ENCODE measurements at places on chromosomes 1 and 21.

DNA sequence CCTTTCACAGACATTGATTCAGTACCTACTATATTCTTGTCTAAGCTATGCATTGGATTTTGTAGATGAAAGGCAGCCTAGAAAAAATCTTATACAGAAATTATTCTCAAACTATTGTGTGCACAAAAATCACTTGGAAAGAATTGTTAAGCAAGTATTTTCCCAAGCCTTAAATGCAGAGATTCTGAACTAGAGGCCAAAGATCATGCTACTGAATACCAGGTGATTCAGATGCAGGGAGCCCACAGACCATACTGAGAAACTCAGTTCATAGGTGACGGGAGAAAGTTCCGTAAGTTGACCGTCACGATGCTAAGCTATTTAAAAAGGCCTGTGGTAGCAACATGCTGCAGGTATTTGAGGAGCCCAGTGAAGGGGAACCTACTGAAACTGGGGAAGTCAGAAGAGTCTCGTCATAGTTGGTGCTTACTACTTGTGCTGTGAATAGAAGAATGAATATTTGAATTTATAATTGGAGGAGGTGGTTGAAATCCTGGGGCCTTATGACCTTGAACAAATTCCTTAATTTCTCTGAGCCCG is 150.8 kb downstream of the NFIA start:
- no peak for DNase-seq

DNA sequence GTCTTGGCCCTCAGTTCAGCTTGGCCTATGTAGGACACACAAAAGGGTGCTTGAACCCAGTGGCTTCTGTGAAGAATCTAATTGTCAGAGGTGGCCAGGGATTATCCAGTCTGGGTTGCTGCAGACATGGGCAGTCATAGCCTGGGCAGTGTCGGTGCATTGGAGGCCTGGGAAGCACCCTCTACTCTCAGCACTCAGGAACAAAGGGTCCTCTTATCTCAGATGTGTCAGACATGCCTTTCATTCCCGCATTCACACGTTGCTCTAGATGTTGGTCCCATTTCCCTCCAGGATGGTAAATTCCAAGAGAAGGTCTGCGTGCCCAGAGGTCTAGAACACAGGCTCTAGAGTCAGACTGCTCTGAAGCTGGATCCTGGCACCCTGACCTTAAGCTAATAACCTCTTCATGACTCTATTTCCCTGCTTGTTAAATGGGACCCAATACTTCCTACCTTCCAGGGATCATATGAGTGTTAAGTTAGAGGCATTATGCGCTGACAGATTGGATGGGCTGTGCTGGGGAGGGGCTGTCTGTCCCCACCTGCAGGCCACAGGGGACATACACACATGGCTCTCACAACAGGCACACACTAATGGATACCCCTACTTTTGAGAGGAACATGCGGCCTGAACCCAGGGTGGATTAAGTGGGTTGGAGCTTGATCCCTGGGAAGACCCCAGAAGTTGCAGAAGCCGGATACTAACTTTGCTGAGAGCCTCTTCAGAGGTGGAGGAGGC is 16.5 kb upstream of the EDN2 start:
- DNase-seq: no peak

GRCh38 chr21:30463713-30464112 is 16.5 kb downstream of the KRTAP19-1 start:
- DNase-seq: no peak

DNA sequence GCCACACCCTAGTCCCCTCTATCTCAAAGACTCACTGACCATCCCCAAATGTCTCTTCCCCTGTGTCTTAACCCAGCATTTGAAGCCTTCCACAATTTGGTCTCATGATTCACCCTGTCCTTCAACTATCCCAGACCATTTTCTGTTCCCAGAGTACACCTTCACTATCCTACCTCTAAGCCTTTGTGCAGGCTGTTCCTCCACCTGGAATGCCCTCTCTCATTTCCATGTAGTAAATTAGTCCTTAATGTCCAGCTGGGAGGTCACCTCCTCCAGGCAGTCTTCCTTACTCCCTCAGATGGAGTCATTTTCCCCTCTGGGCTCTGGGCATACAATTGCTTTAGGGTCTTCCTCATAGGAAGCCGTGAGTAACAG is 31.1 kb upstream of the EPB41 start:
- DNase-seq: no peak

DNA sequence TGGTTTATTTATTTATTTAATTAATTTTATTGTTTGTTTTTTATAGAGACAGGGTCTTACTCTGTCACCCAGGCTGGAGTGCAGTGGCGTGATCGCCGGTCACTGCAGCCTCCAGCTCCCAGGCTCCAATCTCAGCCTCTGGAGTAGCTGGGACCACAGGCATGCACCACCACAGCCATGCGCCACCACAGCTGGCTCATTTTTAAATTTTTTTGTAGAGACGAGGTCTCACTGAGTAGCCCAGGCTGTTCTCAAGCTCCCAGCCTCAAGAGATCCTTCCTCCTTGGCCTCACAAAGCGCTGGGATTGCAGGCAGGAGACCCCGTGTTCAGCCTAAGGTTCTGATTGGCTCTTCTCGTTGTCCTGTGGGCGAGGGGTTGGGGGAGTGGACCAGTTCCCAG is 22.1 kb downstream of the UMODL1 start:
- DNase-seq: no peak

DNA sequence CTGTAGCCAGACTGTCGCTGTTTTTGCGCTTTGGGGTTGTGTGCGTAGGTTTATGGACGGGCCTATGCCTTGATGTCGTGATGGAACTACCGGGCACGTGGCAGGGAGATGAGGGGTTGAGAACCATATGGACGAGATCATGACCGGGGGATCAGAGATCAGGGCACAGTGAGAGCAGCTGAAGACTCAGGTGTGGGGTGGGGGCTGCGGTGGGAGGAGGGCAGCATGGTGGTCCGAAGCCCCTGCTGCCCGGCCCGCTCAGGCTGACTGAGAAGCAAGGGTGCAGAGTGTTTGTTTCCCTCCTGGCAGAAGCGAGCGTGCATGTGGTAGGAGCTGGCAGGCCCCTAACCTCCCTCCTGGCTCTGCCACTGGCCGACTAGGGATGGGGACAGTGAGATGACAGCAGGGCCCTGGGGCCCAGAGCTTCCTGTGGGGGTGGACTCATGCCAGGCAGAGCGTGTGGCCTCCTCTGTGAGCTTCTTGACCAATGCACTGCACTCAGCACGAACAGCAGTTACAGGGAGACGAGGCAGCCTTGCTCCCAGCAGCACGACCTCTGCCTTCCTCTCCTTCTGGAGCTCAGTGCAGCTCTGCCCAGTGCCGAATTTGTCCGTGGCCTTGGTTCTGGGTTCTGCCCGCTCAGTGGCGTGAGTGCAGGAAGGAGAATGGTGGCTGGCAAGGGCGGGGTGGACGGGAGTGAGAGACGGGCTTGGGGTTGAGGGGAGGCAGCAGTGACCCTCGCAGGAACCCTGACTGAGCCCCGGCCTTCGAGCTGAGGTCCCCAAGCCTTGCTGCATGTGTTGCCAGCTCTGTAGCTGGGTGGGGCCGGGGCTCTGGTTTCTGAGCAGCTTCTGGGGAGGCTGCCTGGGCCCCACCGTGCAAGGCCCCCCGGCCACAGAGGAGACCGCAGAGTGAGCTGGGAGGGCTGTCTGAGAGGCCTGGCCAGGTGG is 22.2 kb upstream of the LRRC3 start:
- no peak for DNase-seq

- DNase-seq: no peak
Observed at GRCh38 chr1:92876351-92876750, 44.5 kb downstream of the RPL5 start.

DNA sequence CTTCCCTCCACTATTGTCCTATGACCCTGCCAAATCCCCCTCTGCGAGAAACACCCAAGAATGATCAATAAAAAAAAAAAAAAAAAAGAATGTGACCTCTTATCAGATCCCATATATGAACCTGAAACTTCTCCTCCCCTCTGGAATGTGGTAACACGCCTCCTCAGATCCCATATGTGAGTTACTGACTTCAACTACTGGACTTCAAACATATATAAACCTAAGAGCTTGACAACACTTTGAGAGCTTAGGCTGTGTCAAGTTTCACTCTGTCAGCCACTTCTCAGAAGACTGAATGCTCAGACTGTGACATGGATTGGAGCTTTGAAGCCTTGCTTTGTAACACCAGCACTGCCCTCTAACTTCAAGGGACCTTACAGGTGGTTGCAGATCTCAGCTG is 148.4 kb downstream of the COP1 start:
- peak; percentile 20 for DNase-seq

DNA sequence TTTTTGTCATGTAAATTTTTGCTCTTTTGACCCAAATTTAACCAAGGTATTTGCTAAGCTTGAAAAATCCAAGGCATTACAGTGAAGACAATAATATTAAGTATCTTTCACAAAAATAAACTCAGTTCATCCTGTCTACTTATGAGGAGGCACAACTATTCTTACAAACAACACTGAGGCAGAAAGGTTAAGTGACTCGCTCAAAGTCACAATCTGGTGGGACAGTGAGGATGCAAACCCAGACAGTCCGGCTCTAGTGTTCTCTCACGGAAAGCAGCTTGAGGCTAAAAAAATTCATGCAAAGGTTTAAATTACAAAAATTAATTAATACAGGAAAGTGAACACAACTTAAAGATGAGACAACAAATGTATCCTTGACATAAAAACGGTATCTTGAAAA is 125.3 kb downstream of the SIPA1L2 start:
- no peak for DNase-seq

DNA sequence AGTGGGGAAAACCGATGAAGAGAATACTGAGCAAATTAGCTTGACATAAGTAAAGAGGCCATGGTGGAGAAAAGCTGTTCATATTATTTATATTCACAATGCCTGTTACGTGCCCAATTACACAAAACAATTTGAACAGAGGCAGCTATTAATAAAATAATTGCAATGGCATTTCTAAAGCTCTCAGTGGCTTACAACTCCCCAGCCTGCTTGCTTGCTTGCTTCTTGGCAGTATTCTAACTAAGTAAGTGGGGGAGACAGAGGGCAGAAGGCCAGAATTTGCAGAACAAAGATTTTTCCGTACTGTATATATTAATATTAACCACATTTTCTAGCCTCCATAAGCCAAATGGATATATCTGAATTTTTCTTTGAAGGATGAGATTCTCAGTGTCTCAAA is 12.9 kb downstream of the PTPN14 start:
- DNase-seq: no peak

DNA sequence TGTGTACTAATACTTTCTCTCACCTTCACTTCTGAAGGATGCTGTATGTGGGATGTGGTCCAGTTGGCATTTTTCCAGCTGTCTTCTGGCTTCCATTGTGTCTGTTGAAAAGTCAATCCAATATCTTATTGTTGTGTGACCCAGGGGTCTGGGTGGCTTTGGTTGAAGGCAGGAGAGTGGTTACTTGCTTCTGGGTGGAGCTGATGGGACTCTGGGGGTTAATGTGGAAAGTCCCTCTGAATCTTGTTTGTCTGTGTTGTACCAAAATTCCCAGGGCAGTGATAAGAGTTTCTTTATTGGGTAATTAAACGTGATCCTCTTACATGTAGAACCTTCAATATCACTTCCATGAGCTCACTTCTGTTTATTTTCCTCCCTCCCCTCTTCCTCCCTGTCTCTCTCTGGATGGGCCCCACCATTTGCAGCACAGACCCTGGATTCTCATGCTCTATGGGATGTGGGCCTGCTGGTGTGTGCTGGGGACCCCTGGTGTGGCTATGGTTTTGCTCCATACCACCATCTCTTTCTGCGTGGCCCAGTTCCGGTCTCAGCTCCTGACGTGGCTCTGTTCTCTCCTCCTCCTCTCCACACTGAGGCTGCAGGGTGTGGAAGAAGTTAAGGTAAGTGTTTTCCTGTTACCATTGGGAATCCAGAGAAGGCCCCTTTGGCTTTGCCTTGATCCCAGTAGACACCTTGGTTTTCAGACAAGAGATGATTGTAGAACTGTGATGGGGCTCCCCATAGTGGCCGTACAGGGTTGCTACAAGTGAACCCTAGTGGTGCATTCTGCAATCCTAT is 71.5 kb downstream of the HHAT start:
- DNase-seq: peak; percentile 45

DNA sequence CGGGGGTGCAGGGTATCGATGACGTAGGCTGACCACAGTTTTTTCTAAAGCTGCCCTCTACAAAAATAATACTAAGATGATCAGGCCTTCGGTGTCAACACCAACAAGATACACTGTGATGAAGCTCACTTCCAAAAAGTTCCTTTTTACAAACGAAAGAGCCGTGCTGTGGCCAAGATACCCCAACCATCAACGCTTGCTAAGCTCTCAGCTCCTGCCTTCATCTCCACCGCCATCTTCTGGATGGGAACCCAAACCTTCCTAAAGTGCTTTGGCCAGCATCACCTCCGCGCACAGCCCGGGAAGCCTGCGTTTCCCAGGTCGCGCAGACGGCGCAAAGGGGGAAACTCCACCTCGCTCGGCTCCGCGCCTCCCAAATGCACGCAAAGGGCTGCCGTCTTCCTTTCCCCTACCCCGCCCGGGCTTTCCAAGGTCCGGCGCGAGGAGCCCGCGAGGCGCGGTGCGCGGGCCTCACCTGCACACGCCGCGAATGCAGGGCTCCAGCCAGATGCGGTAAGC is 541 bp downstream of the USP48 start:
- DNase-seq: no peak

GRCh38 chr1:228047183-228047466 is 35.4 kb upstream of the ARF1 start:
- no peak for DNase-seq

GRCh38 chr1:245306628-245307410 is 152.0 kb downstream of the KIF26B start:
- DNase-seq: no peak

DNA sequence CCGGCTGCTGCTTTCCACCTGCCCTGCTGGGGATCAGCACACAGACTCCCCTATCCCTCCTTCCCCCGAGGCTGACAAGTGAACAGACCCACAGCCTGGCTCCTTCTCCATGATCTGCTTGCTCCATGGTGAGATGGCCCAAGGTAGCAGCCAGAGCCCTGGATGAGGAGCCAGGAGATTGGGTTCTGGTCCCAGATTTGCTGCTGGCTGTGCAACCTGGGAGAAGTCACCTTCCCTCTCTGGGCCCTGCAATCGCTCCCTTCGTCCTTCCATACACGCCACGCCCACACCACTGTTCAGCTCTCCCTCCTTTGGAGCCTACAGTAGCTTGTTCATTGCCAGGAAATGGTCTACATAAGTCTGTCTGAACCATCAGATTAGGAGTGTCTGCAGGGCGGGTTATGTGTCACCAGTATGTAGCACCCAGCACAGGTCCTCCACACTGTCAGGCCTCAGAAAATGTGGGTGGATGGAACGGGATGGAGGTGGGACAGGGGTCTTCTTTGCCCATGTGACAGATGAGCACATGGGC is 9.2 kb upstream of the EPHA8 start:
- no peak for DNase-seq

DNA sequence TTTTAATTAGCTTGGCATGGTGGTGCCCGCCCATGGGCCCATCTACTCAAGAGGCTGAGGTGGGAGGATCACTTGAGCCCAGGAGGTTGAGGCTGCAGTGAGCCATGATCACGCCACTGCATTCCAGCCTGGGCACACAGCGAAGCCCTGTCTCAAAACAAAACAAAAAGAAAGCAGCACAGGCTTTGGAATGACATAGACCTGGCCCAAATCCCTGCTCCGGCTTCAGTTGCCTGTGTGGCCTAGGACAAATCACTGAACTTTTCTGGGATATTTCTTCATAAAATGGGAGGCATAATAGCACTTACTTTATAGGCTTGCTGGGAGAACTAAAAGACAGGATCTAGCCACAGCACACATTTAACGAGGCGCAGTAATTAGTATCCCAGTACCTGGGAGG is 2.4 kb downstream of the PEAR1 start:
- DNase-seq: no peak

- DNase-seq: no peak
Observed at GRCh38 chr1:231642618-231643017, 16.0 kb downstream of the DISC1 start.

- no peak for DNase-seq
Observed at GRCh38 chr1:76865696-76866286, 1.5 kb upstream of the ST6GALNAC5 start.

All from HuH-7.5 (cell line).